ENCODE measurements at places on chromosomes 6 and 20.

DNA sequence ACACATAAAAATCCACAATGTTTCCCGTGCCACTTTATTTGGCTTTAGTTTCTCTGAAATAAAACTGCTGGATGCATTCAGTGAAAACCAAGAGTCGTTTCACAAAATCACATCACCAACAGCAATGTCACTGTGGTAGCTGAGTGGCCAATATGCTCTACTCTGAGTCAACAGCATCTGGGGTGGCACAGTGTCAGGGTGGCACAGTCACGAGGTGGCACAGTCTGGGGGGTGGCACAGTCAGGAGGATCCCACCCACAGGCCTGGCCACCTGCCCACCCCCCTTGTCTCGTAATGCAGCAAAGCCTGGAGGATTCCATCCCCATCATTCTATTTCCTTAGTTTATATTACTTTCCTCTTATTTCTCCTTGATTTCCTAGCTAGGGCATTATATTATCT is 87.0 kb downstream of the ANKRD60 start:
- no peak for DNase-seq

DNA sequence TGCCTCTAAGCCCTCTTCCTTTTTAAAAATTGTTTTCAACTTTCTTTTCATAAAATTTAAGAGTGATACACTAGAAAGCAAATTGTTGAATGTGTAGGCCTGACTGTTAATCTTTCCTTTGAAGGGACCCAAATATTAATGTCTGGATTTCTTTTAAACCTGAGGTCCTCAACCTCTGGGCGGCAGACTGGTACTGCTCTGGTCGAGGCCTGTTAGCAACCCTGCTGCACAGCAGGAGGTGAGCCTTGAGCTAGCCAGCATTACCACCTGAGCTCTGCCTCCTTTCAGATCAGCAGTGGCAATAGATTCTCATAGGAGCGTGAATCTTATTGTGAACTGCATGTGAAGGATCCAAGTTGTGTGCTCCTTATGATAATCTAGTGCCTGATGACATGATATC is 191.2 kb downstream of the MANEA start:
- no peak for DNase-seq

DNA sequence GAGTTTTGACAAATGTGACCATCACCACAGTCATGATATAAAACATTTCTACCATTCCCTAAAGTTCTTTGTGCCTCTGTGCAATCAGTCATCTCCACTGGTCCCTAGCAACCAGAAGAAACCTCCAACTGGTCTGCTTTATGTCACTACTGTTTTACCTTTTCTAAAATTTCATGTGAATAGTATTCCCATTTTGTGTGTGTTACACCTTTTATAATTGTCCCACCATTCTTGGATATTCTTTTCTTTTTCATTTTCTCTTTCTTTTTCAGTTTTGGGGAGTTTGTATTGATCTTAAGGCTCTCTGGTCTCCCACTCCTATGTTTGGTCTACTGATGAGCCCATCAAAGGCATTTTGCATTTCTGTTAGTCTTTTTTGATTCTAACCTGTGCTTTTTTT is 95.4 kb downstream of the NCOA3 start:
- no peak for DNase-seq

GRCh38 chr6:142682985-142683384 is 262.0 kb downstream of the HIVEP2 start:
- DNase-seq = no peak

DNA sequence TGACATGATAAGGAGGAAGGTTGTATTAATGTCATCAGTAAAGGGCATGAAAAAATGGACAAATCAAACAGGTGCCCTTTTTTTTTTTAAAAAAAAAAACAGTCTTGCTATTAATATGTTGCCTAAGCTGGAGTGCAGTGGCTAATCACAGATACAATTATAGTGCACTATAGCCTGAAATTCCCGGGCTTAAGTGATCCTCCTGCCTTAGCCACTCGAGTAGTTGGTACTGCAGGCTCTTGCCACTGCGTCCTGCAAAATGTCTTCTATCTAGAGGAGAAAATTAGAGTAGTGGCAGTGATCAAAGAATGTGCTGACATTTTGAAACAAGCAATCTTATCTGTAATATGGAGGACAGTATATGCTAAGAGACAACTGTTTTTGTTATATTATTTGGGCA is 127.7 kb downstream of the ASCC3 start:
- no peak for DNase-seq

DNA sequence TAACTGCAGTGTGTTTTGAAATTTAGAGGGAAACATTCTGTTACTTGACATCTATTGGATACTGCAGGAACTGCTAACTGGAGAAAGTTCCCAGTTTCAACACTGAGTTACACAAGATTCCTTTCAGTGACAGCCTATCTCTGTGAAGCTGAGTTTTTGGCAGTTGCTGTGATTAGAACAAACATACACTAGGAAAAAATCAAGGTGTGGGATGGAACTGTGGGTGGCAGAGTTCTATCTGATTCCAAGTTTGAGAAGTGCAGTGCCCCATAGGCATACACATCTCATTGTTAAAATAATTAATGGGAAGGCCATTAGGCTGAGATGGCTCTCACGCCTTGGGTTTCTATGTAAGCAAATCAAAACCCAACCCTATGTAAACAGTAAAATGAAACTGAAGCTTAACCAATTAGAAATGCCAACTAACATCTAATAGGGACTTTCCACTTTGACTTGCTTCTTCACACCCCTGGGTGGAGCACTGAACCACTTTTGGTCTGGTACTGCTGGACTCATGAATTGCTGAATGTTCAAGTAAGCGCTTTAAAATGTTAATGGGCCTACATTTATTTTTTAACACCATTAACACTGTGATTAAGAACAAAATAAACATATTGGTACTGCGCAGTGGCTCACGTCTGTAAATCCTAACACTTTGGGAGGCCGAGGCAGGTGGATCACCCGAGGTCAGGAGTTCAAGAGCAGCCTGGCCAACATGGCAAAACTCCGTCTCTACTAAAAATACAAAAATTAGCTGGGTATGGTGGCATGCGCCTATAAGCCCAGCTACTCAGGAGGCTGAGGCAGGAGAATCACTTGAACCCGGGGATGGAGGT is 55.2 kb upstream of the TBC1D7 start:
- no peak for DNase-seq
